ENCODE measurements at places on chromosomes 16 and 17.

- DNase-seq: no peak
Observed at GRCh38 chr17:43698678-43699437, 37.1 kb upstream of the MEOX1 start.

DNA sequence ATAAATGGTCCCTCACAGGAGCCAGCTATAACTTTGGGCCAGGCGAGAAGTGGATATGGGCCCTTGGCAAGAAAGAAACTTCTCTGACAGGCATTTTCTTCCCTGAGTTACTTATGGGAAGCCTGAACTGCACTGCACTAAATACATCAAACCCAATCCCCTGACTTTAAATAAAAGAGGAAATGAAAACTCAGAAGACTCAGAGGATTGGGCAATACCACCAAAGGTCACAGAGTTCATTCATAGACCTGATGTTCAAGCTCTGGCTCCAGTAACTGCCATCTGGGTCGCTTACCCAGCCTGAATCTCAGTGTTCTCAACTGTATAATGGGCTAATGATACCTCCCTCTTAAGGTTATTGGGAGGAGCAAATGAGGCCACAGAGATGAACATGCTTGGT lies 815 bp downstream of the KRT35 start:
- no peak for DNase-seq

DNA sequence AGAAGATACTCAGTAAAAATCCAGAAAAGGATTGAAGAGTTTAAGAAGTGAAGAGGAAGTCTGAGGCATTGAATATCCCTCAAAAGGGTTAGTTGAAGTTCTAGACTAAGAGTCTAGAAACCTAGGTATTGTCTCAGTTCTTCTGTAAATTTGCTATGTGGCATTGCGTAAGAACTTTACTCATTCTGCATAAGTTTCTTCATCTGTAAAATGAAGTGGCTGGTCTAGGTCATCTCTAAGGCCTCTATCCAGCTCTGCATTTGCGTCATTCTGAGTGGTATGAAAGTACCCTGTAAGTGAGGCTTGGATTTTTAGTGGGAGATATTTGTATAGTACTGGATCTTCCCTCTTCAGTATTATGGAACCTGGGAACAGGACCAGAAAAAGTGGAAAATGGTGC lies 130.2 kb downstream of the MYO1D start:
- DNase-seq: no peak

DNA sequence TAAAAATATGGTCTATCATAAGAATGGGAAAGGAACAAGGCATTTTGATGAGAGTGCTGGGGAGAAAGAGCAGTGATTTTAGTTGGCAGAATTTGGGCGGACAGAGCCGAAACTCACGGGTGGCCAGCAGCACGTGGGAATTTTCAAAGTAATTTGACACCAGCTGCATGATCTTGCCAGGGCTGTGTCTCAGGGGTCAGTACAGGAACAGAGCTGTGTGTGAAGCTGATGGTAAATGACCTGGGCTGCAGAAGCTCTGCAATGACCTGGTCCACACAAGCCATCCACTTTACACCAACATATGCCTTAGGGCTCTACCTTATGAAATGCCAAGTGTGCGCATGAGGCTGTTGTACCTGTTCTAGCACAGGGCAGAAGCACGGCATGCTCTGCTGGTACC lies 112.0 kb downstream of the ZFHX3 start:
- DNase-seq: no peak

GRCh38 chr16:50165473-50165872 lies 12.4 kb downstream of the TENT4B start:
- no peak for DNase-seq

- no peak for DNase-seq
Observed at GRCh38 chr17:57366177-57366557, 109.8 kb downstream of the MSI2 start.
